ENCODE measurements at places on chromosomes 3 and 15.

- no peak for DNase-seq
Measured at GRCh38 chr3:188198001-188198400, 44.0 kb downstream of the LPP start.

- DNase-seq, result no peak
Measured at GRCh38 chr3:119279101-119279554, 15.1 kb upstream of the ARHGAP31 start.

DNA sequence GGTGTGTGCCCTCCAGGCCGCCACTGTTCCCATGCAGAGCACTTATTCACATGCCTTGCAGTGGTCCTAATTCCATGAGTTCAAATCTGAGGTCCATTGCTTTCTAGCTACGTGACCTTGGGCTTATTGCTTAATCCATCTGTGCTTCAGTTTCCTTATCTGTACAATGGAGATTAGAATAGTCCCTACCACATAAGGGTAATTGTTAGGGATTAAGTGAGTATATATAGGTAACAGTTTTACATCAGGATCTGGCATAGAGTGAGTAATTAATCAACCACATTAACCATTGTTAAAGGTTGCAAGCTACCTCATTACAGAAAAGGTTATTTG lies 7.6 kb downstream of the CPN2 start:
- DNase-seq, result no peak

- DNase-seq, result no peak
Measured at GRCh38 chr3:10311710-10312109, 9.2 kb downstream of the SEC13 start.

- DNase-seq, result no peak
Measured at GRCh38 chr3:159380891-159381290, 579.0 kb downstream of the MFSD1 start.

- no peak for DNase-seq
Measured at GRCh38 chr3:136437043-136437442, 186.9 kb downstream of the PCCB start.

DNA sequence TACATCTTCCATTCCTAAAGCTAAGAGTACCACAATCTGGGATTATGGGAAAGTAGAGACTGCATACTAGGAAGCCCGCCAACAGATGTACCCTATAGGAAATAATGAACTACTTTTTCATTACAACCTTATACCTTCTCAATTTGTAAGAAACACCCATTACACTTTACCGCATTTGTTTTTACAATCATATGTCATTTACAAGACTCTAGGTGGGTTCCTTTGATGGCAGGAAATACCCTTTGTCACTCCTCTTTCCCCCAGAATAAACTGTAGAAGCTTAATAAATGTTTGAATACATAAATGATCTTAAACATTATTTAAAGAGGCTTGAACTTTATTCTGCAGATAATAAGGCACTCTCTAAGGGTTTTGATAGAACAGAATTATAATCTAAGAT lies 150.1 kb upstream of the TGFBR2 start:
- no peak for DNase-seq

DNA sequence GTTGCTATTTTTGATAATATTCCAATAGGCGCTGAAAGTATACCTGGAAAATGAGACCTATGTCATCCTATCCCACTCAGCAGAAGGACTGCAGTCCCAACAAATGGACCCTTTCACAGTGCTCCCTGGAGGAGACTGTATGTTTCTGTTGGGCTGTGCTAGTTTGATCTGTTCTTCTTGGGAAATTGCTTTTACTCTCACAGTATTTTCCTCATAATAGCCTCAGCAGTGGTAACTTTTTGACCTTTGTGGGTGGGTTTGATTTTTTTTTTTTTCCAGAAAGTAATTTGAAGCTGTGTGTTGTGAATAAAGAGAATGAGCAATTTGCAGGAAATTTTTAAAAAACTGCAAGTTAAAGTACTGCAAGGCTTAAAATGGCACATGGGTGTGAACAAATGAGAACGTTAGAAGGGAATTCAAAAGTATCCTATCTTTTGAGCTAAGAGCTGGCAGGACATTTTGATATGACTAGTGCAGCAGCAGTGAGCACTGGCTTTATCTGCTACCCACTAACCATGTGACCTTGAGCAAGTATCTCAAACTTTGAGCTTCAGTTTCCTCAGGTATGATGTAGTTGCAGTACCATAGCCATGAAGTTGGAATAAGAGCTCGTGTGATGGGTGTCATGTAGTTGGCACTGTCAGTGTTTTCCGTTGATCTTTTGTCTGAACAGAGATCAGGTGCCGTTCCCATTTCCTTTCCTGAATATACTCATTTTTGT lies 118.4 kb downstream of the ATG7 start:
- DNase-seq, result no peak

DNA sequence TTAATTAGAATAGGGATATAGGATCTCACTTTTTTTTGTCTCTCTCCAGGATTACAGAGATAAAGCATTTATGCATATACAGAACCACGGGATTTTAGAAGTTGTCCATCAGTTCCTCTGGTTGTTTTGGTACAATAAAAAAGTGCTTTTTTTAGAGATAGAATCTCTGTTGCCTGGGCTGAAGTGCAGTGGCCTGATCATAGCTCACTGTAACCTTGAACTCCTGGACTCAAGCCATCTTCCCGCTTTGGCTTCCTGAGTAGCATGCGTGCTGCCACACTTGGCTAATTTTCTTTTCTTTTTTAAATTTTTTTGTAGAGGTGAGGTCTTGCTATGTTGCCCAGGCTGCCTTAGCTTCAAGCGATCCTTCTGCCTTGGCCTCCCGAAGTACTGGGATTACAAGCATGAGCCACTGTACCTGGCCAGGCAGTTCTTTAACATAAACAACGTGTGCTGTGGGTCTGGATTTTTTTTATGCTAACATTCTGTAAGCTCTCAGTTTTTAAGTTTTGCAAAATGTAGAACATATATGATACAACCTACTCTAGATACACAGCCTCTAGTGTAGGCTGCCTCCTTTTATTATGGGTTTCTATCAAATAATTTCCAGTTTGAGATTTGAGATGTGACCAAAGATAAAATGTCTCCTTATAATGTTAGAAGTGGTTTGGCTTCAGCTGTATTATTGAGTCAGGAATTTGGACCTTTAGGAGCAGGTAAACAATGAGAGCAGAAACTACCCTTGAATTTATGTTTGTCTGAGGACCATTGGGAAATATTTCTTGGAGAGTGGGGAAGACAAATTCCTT lies 57.4 kb upstream of the ULK4 start:
- DNase-seq, result no peak

- DNase-seq, result no peak
Measured at GRCh38 chr3:17195856-17196604, 311.3 kb downstream of the PLCL2 start.

DNA sequence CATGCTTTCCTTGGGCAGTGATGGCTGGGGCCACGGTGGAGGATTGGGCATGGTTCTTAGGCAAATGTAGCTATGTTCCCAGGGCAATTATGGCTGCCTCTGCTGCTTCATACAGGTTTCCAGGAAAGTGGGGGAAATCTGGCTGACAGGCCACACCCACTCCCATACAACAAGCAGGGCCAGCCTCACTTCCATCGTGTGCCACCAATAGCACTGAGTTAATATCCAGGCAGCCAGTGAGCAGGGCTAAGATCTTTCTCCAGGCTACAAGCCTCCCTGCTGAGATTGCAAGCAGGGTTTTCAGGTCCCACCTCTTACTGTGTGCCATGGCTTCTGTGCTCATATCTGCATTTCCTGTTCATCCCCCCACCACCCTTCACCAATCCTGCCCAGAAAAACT lies 1291.9 kb downstream of the SI start:
- DNase-seq, result no peak

DNA sequence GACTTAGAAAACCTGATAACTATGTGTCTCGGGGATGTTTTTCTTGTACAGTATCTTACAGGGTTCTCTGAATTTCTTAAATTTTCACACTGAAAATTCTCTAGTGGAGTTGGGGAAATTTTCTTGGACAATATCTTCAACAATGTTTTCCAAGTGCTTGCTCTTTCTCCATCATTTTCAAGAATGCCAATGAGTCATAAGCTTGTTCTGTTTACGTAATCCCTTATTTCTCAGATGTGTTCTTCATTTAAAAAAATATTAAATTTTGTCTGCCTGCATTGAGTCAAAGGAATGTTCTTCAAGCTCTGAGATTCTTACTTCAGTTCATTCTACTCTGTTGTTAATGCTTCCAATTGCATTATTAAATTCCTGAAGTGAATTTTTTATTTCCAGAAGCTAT lies 21.9 kb upstream of the PLSCR2 start:
- no peak for DNase-seq

GRCh38 chr3:188294113-188294512 lies 140.2 kb downstream of the LPP start:
- no peak for DNase-seq

DNA sequence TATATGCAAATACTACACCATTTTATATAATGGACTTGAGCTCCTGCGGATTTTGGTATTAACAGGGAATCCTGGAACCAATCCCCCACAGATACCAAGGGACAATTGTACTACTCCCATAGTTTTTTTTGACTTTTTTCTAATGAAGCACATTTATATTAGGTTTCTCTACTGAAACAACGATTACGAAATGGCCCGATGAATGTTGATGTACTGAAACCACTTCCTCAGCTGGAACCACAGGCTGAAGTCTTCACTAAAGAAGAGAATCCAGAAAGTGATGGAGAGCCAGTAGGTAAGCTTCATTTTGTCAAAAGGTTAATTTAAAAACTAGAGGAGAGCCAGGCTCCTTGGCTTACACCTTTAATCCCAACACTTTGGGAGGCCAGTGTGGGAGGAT lies 121.5 kb upstream of the LRRFIP2 start:
- no peak for DNase-seq

DNA sequence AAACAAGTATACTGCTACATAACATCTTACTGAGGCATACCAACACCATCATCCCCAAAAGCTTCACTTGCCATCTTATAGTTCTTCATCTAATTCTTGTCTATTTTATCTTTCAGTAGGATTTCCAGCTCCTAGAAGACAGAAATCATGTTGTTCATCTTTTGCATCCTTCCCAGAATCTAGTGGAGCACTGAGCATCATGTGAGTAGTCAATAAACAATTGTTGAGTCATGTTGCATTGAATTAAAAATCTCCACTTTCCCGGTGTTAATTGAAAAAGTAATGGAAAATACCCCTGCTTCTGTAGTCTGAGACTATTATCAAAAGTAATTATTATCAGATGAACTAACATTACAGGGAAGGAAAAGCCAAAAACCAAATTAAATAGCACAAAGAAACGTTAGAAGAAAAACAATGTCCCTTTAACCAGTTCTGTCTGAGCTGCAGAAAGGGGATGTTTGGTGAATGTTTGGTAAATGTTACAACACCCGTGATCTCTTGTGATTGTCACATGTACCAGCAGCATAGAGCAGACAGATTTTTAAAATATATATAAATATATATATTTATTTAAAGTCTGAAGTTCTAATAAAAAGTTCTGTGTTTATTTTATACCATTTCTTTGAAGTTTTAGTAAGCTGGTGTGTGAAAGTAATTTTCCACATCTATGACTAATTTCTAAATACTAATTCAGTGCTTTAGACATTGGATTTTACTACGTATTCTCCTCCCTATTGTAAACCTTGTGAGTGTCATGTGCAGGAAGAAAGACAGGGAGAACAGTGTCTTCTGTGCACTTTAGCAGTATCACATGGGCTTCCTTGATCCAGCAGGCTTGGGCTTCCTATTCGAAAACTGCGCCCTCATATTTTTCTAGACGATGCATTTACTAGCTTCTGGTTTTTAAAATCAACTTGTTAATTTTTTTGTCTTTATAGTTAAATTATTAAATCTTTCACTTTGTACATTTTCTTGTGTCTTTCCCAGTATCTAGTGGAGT lies 85.6 kb downstream of the RAP2B start:
- no peak for DNase-seq

DNA sequence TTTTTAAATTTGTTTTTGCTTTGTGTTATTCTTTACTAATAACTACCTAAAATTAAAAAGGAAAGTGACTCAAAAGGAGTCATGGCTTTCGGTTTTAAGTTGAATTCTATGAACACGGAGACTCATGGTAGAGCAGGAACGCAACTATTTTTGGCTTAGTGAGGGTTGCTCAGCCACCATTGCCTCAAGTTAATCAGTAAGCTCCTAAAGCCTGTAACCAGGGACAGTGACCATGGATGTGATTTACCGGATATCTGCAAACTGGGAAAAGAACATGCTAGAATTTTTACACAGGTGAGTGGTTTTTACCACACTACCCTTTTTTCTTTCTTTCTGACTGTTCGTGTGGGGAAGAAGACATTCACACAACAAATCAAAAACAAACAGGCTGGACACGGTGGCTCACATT lies 11.8 kb downstream of the SLC12A8 start:
- DNase-seq, result no peak

- DNase-seq, result no peak
Measured at GRCh38 chr3:73695841-73696240, 71.1 kb upstream of the PDZRN3 start.

- DNase-seq, result no peak
Measured at GRCh38 chr3:67437090-67437489, 217.3 kb downstream of the SUCLG2 start.

- DNase-seq, result no peak
Measured at GRCh38 chr15:36638671-36639070, 59.2 kb downstream of the CDIN1 start.
